ENCODE measurements at places on chromosomes 12 and 14.
A peak's percentile ranks its signal among the peaks of the same experiment; 100 is the strongest.

DNA sequence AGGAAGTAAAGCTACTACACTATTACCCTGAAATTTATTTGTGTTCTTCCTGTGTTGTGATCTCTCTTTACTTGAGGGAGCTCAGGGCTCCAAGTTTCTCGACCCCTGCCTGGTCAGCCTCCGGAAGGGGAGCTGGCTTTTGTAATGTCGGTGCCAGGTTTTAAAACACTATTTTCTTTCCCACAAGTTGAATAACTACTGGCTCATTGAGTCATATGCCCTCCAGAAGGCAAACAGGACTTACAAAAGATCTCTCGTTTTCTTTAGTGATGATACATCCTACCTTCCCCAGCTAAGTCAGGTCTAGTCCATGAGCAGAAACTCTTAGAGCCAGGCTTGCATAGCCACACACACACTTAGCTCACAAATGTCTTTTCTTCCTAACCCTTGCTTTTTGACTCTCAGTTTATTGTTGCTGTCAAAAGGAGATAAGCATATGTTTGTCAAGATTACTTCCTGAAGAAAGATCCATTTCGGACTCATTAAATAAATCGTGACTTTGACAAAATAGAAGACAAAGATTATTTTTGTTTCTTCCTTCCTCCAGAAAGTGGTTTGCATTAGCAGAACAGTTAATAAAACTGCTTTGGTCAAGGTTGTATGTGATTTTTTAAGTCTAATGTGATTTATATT lies 209.8 kb upstream of the FLRT2 start:
- DNase-seq: no peak

GRCh38 chr12:54561164-54561563 lies 11.8 kb downstream of the PDE1B start:
- no peak for DNase-seq

DNA sequence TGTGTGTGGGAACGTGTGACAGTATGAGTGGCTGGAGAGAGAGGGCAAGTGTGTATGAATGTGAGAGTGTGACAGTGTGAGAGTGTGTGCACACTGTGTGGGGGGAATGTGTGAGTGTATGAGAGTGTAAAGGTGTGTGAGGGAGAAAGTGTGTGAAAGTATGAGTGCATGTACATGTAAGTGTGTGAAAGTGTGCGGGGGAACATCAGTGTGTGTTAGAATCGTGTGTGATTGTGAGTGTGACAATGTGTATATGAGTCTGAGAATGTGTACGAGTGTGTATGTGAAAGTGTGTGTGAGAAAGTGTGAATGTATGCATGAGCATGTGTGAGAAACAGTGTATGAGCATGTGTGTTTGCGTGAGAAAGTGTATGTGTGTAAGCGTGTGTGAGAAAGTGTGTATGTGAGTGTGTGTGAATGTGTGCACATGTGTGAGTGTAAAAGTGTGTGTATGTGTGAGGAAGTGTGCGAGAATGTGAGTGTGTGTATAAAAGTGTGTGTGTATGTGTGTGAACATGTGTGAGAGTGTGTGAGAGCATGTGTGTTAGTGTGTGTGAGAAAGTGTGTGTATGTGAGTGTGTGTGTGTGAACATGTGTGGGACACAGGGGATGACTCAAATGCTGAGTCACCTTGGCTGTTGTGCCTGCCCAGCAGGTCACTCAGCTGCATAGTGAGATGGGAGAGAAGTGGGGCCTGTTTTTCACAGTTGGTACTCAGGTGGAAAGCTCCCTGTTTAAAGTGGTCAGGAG lies 220.5 kb upstream of the TBX3 start:
- no peak for DNase-seq

GRCh38 chr14:105918496-105919262 lies 392.3 kb downstream of the TMEM121 start:
- no peak for DNase-seq

DNA sequence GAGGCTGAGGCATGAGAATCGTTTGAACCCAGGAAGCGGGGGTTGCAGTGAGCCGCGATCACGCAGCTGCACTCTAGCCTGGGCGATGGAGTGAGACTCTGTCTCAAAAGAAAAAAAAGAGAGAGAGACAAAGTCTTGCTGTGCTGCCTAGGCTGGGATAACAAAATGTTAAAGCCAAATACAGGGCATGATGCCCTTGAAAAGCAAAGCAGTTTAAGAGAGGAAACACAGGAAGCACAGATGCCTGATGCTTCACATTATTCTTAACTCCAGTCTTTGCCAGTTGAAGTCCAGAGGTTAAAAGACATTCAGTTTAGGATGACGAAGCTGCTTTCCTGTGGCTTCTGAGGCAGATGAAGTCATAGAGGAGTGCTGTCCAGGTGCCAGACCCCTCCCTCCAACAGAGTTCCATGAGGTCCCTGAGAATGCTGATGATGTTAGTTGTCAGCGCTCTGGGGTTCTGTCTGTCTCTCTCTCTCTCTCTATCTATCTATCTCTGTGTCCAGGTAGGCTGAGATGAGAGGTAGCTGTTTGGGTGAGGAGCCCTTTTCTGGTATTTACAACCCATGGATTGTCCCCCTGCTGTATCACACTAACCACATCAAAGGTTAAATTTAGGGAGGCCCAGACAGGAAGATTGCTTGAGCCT lies 4.9 kb upstream of the MRPL52 start:
- DNase-seq: no peak

- DNase-seq: no peak
Measured at GRCh38 chr14:103733651-103734050, 18.0 kb downstream of the ZFYVE21 start.

DNA sequence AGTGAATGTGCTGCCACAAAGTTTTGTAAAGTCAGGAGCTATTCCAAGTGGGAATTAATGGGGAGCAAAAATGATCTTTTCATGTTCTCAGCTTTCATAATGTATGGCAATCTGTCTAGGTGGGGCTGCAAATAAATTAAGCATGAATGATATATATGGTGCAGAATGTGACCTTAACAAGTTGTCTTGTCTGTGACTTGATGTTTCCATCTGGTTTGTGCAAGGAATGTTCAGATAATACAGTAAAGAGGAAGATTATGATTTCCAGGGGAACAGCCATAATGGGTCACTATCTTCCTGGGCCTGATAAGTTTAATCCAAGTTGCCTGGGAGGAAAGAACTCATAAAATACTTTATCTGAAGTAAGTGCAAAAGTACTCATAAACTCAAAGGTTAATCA lies 1815.8 kb upstream of the FLRT2 start:
- no peak for DNase-seq

- no peak for DNase-seq
Measured at GRCh38 chr12:69097619-69098368, 141.6 kb upstream of the CPSF6 start.

GRCh38 chr12:125122668-125123067 lies 57.4 kb downstream of the AACS start:
- DNase-seq: no peak

- DNase-seq: no peak
Measured at GRCh38 chr14:95515080-95515489, 1.4 kb downstream of the SYNE3 start.

- DNase-seq: no peak
Measured at GRCh38 chr12:55704824-55705718, 2.6 kb downstream of the ITGA7 start.

DNA sequence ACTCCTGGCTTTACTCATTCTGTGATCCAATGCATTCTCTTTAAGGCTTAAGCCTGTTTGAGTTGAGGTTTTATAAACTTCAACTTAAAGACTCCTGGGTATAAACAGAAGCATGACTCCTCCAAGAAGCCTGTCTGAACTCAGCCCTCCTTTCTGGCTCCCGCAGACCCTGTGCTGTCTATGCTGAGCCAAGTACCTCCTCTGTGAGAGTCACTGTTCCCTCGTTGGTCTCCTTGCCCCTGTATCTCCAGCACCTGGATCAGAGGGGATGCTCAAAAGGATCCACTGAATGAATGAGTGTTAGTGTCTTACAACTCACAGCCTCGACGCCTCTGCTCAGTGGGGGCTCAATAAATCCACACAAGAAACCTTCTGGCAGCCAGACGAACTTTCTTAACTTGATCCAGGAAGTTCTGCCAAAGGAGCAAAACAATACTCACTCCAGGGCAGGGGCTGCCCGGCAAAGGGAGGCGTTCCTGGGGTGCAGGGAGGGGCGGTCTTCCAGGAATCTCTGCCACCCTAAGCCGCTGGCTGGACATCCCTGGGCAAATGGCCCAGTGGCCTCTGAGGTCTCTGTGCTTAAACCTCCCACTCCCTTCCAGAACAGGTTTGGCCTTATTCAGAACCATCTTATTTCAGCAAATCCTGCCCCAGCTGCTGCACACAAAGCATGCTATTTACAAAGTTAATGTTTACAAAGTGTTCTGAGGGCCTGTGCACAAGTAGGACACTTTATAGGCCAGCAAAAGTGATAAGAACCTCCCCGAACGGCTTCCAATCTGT lies 32.9 kb downstream of the MAP1LC3B2 start:
- no peak for DNase-seq

GRCh38 chr14:21103411-21103709 lies 2.5 kb downstream of the TMEM253 start:
- DNase-seq: no peak

- DNase-seq: peak; percentile 17
Measured at GRCh38 chr14:88417594-88417993, 32.1 kb downstream of the SPATA7 start.

DNA sequence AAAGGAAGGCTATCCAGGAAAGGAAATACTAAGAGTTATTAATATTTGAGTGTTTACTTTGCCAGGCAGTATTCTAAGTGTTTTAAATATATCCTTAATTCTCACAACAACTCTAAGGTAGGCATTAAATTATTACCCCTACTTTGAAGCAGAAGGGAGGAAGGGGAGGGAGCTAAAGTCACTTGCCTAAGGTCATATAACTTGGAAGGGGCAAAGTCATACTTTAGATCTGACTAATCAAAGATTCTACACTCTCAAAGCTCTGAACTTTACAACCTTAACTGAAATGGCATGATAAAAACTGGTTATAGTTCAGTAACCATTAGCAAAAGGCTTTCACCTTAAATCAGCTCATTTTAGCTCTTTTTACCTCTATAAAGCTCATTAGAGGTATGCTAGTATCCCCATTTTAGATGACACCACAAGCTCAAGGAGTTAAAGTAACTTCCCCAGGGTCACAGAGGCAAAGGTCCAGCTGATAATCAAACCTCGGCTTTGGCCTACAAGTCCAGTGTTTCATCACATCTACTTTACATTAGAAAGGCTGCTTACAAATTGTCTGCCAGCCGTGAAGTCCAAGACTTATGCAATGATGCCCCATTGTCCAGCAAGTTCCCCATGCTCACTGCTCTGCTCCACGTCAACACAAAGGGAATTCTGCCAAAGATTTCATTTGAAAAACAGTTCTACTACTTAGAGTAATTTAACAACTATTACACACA lies 223.9 kb downstream of the MED13L start:
- no peak for DNase-seq

GRCh38 chr14:44438221-44438620 lies 68.9 kb downstream of the FSCB start:
- no peak for DNase-seq

DNA sequence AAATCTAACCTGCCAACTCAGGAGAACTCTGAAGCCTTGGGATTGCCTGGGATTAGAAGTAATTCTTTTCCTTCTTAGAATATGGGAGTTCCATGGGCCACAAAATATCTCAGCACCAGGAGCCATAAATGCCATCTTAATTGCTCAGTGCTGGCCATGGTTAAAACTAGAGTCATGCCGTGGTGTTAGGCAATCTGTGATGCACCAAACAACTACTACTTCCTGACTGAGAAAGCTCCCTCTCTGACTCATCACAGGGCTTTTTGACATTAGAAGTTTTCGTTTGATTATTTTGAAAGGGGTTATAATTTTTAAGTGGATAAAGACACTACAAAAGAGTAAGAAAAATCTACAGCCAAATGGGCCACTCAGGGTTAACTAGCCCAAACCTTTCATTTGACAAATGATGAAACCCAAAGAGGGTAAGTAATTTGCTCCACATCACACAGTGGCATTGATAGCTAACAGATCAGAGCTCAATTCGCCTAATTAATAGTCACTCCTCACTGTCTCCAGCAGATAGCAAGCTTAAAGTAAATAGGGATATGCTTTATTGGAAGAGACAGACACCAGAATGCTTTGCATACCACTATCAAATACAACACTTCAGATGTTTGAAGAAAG lies 377.3 kb downstream of the EMP1 start:
- no peak for DNase-seq

GRCh38 chr14:92652413-92653151 lies 95.8 kb downstream of the LGMN start:
- no peak for DNase-seq

DNA sequence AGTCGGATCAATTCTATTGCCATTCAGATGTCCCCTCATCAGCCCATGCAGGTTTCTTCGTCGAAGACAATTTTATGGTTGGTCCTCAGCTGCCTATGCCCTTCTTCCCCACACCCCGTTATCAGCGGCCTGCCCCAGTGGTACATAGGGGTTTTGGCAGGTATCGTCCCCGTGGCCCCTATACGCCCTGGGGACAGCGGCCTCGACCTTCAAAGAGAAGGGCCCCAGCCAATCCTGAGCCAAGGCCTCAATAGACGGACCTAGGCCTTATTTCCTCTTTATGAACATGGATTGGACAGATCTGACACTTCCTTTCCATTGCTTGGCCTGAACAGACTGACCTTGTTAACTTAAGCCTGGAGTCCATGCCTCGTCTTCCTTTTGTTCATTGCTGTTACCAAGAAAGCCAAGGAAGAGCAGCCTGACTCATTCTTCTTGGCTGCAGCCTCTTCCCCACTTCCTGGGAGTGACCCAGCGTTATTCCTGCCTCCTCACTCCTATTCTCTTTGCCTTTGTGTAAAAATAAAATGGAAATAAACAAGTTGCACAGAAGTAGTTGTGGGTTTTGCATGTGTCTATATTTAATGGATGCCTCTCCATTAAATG lies 156.5 kb upstream of the AMIGO2 start:
- no peak for DNase-seq

Data from NCI-H748 treated with DMSO at 0.1 percent for 48 hours (cell line).